ENCODE measurements at places on chromosomes 5 and 9. TPM values are rescaled to one million over a fixed set of nuclear protein-coding genes. Genes with fewer than 3 reads are reported as not detected.

DNA sequence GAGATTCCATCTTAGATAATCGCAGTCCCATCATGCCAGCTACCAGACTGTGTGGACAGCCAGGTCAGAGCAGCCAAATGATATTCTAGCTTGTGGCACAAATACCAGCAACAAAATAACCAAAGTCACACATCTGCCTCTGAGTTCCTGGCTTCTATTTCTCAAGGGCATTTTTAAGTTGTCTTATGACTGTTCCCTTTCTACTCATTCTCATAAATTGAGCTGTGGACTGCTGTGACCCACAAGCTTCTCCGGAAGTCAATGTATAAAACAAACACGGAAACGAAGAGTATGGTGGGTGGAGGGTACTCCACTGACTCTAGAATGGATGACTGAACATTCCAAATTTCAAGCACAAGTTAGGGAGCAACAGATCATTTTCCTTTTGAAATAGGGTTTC, 43.9 kb downstream of the PDCD1LG2 start:
- no peak for DNase-seq

GRCh38 chr5:51990241-51990640, 607.0 kb downstream of the ISL1 start:
- DNase-seq, result no peak

DNA sequence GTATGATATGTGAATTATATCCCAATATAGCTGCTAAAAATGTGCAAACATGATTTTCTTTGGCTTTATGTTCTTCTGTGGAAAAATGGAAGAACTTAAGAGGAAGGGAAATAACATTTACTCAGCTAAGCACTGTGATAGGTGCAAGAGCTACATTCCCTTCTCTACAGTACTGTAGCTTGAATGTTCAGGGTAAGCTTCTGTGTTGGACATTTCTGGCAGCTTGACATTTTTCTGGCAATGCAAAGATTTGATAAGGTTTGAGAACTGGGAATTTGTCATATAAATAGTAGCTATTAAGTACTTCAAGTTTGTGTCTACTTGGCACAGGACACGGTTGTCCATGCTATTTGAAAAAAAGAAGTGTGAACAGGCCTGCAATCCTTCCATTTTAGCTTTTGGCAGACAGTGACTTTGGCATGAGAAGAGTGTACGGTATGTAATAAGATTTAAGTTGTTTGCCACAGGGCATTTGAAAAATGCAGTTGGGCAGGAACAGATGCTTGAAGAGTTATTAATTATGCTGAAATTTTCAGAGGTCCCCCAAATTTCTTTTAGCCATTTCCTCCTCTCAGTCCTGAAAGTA, 77.6 kb downstream of the KIF4B start:
- DNase-seq, result no peak

- no peak for DNase-seq
These were observed 159.4 kb downstream of the KDM4C start for GRCh38 chr9:6917162-6917561.

GRCh38 chr9:122005597-122005996, 87.5 kb downstream of the TTLL11 start:
- DNase-seq, result peak; percentile 4

DNA sequence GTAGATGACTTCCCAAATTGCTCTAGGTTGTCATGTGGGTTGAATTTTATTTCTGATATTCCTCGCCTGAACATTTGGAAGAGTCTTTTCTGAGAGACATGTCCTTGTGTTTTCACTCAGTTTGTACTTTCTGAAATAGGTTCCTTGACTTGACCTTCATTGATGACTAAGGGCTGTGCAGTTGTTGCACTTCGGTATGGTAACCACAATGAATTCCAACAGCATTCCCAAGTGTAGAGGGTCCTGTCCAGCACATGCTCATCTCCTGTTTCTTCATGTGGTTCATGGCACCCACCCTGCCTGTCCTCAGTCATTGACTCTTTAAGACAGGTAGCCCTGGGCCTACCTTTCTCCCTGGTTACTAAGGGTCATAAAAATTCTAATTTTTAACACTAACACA, 527.8 kb downstream of the MTRR start:
- no peak for DNase-seq

GRCh38 chr5:109062664-109063063, 315.0 kb downstream of the FER start:
- no peak for DNase-seq

- DNase-seq, result no peak
These were observed 723.3 kb downstream of the CETN3 start for GRCh38 chr5:89686081-89686765.

- no peak for DNase-seq
These were observed 35.1 kb downstream of the SH3GLB2 start for GRCh38 chr9:128992995-128993394.

DNA sequence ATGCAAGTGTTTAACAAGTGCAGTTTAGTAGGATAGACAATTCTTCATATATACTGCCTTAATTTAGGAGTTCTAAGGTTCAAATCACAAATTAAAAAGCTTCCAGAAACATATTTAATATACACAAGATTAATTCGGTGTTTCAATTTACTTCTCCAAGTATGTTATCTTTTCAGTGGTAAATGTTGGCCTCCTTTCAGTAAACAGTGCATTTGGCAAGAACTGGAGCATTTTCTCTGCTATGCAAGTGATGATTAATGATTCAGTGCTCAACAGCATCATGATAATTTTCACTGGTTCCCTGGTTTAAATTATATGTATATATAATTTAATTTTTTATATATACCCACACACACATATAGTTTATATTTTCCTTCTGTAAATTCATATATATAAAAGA, 541.7 kb downstream of the EFNA5 start:
- no peak for DNase-seq

DNA sequence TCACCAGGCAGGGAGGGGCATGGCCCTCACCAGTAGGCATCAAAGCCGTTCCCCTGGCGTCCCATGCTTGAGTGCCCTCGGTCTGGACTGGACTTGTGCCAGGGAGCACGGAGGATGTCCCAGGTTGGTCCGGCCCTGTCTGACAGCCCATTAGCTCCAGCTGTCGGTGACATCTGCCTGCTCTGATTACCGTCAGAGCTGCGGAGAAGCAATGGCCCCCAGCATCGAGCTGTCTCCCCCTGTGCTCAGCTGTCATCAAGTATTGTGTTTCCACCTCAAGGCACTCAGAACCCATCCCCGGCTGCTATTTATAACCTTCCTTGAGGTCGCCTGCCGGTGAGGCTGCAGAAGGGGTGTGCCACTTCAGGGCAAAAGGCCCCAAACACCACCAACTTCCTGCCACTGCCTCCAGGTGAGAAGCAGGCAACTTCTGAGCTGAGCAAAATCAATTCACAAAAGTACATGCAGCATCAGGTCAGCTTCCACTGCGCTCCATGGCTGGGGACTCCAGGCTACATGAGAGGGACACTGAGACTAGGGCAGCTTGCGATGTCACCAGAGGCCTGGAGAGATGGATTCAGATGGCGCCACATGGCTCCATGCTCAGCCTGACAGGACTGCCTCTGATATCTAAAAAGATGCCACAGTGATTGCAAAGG, 142.7 kb downstream of the C5orf15 start:
- DNase-seq, result no peak

- DNase-seq, result no peak
These were observed 56.7 kb downstream of the TLE1 start for GRCh38 chr9:81632599-81632998.

GRCh38 chr5:180839227-180839626, 21.8 kb downstream of the ZFP62 start:
- no peak for DNase-seq

GRCh38 chr9:137168904-137169856, 671 bp downstream of the LRRC26 start:
- DNase-seq, result no peak

- no peak for DNase-seq
These were observed 39.2 kb upstream of the RARS1 start for GRCh38 chr5:168446983-168447619.

DNA sequence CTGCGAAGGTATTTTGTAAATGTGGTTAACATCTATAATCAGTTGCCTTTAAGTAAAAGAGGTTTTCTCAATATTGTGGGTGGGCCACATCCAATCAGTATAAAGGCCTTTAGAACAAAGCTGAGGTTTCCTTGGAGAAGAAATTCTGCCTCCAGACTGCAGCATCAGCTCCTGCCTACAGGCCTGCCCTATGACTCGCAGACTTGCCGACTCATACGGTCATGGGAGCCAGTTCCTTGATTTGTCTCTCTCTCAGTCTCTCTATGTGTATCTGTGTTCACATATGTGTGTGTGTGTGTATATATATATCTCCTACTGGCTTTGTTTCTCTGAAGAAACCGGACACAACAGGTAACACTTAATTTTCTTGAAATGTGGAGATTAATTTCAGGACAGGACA, 45.3 kb downstream of the SLC36A1 start:
- peak; percentile 52 for DNase-seq

- peak; percentile 67 for DNase-seq
These were observed 433.7 kb downstream of the ENC1 start for GRCh38 chr5:74206579-74207550.

DNA sequence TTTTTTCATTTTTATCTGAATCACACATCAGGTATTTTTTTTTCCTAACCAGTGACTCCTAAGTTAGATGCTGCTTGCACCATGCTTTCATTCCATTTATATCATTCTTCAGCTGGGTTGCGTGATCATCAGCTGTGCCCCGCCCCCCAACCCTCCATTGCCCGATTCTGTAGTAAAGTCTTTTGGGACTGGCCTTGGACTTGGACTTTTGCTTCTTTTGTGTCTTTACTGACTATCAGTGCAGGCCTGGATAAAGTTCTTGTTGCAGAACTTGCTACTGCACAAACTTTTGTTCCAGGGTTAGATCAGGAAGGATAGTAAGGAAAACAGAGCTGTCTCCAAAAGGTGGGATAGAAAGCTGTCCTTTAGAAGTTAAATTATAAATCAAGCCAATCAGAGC, 38.5 kb downstream of the SLC22A5 start:
- DNase-seq, result no peak

DNA sequence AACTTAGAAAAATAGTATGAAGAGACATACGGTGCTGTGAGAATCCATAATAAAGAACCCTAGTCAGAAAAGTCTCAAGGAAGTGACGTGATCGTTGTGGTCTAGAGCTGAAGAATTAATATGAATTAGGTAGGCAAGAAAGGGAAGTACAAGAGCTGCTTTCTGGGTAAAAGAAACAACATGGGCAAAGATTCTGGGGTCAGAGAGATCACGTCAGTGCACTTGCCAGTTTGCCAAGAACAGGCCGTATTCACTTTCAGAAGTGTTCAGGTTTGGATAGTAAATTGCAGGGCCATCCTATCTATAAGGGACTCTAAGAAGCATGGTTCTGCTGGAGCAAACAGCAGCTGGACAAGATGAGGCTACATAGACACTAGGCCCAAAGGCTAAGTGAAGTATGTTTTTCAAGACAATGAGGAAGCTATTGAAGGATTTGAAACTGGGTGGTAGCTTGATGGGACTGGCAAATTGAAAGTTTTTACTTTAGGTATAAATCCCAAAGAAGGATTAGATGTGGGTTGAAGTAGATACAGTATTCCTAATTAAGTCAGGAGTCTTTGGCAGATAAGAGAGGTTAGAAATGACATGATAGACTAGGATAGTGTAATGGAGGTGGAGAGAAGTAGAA, 4.8 kb upstream of the CHD1 start:
- DNase-seq, result no peak

DNA sequence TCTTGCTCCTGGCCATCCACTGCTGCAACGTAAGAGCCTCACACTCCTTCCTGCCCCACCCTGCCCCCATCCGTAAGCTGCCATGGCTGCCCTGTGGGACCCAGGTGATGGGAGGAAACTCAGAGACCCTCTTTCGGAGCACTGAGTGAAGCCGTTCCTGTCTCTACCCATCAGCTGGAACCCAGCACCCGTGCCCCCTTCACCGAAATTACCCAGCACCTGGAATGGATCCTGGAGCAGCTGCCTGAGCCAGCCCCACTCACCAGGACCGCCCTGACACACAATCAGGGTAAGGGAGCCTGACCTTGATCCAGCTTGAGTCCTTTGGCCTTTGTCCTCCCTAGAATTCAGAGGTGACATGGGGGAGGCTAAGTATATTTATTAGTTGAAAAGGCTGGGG, 3.2 kb downstream of the TESK1 start:
- no peak for DNase-seq

GRCh38 chr9:26675035-26675434, 217.6 kb downstream of the CAAP1 start:
- no peak for DNase-seq

RETREG1 gene
- 180 TPM for total RNA-seq

CSF1R gene
- 24.6 TPM for total RNA-seq

P4HA2 gene
- 60.5 TPM for total RNA-seq

CTXN3 gene
- not detected for total RNA-seq

SH3TC2 gene
- total RNA-seq, result 13.1 TPM

LHX3 gene
- total RNA-seq, result not detected

CER1 gene
- not detected for total RNA-seq

PCDHB13 gene
- 5.0 TPM for total RNA-seq

GARIN3 gene
- total RNA-seq, result not detected

CDC20B gene
- total RNA-seq, result not detected
